ENCODE measurements at places on chromosomes 16 and 17. TPM values are rescaled to one million over a fixed set of nuclear protein-coding genes. Genes with fewer than 3 reads are reported as not detected.

DNA sequence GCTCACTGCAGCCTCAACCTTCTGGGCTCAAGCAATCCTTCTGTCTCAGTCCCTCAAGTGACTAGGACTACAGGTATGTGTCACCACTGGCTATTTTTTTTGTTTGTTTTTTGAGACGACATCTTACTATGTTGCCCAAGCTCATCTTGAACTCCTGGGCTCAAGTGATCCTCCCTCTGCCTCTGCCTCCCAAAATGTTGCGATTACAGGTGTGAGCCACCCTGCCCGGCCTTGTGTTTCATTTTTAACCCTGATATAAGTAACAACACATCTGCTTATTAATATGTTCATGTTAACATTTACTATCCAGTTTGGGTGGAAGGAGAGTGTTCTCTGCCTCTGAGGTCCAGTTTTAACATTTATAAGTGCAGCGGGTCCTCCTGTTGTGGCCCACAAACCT is 3.1 kb downstream of the FAM20A start:
- no peak for DNase-seq

DNA sequence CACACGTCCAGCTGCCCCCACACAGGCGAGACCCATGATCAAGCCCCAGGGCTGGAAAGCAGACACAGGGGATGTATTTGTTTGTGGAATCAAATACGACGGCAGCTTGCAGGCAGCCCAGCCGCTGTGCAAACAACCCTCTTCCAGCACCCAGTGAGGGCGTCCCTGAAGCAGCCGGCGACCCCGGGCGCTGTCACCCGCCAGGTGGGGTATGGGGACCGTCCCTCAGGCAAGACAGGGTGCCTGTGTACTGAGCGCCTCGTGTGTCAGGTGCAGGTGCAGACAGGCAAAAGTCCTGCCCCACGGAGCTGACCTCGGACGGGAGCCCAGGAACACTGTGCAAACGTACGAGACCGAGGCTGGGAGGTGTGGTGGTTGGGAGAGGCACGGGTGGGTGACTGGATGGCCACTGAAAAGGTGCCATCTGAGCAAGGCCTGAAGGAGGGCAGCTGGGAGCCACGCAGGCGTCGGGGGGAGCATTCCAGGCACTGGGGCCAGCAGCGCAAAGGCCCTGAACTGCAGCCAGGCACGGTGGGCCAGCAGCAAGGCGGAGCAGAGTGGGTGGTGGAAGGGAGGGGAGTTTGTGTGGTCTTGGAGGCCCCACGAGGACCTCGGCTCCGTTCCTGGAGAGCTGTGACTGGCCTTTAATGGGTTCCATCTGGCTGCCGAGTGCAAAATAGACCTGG is 48.5 kb downstream of the CBFA2T3 start:
- DNase-seq: no peak

Gene CSH2
- not detected for total RNA-seq

GRCh38 chr17:5126719-5127488 is 11.1 kb downstream of the USP6 start:
- no peak for DNase-seq

- DNase-seq: no peak
Measured at GRCh38 chr16:19868421-19868820, 16.2 kb downstream of the GPRC5B start.

DNA sequence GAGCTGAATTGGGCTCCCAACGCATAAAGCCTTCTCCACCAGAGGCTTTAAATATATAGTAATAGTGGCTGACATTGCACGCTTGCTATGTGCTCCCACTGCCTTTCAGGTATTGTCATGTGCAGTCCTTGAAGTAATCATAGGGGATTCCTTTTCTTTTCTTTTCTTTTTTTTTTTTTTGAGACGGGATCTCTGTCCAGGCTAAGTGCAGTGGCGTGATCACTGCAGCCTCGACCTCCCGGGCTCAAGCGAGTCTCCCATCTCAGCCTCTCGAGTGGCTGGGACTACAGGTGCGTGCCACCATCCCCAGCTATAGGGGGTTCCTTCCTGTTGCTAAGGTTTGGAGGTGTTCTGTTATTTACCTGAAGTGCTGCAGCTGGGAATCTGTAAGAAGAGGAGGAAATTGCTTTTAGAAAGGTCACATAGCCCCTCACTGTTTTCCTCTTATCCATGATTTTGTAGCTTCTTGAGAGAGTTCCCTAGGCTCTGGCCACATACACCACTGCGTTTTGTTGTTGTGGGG is 845 bp downstream of the RPL27 start:
- DNase-seq: no peak

Gene KRTAP1-5
- not detected for total RNA-seq

DNA sequence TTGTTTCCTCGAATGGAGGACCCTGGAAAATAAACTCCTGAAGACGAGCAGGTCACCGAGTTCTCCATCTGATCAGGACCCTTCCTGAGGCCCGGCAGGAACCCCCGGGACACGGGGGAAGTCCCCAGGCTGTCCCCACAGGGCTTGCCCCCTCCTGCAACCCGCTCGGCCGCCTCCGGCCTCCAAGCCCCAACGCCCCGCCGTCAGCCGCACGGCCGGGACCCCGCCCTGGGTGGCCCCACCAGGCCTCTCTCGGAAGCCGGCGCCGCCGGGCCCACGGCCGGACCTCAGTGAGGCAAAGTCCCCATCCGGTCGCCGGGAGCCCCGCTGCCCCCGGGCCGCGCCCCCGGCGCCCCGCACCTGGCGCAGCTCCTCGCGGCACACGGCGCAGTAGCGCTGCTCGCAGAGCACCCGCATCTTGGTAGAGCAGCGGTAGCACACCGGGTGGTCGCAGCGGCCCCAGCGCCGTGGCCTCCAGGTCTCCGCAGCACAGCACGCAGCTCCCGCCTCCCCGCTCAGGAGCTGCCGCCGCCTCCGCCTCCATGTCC is 383 bp downstream of the ZNF598 start:
- no peak for DNase-seq

Measured in SJCRH30 (cell line).